Ureter (tissue), 1 donor: ENCODE measurements at places on chromosomes 2 and 18. TPM values are rescaled to one million over a fixed set of nuclear protein-coding genes. Genes with fewer than 3 reads are reported as not detected.

- DNase-seq, result no peak
These were observed 31.6 kb downstream of the CYBRD1 start for GRCh38 chr2:171553858-171554257.

DNA sequence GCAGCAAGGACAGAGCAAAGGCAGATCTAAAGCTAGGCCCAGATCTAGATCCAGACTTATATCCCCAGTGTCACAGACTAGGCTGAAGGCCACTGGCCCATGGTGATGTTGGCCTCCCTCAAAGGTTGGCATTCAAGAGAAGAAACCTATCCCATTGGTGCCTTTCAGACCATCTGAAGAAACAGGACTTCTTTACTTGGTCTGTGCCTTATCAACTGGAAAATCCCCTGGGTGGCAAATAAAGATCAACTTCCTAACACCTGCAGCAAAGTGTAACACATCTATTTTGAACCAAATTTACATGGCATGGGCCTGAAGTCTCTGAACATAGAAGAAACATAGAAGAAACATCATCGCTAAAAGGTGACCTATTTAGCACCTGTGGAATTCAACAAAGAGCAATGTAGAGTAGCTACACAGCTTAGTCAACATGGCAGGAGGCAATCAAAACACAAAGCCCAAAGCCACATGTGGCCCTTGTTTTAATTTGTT, 35.8 kb downstream of the METTL4 start:
- DNase-seq, result no peak

GRCh38 chr2:234292205-234292961, 204.5 kb downstream of the ARL4C start:
- no peak for DNase-seq

GRCh38 chr2:170925923-170926322, 3.1 kb upstream of the GORASP2 start:
- no peak for DNase-seq

The TSN gene
- total RNA-seq, result 66.6 TPM

DNA sequence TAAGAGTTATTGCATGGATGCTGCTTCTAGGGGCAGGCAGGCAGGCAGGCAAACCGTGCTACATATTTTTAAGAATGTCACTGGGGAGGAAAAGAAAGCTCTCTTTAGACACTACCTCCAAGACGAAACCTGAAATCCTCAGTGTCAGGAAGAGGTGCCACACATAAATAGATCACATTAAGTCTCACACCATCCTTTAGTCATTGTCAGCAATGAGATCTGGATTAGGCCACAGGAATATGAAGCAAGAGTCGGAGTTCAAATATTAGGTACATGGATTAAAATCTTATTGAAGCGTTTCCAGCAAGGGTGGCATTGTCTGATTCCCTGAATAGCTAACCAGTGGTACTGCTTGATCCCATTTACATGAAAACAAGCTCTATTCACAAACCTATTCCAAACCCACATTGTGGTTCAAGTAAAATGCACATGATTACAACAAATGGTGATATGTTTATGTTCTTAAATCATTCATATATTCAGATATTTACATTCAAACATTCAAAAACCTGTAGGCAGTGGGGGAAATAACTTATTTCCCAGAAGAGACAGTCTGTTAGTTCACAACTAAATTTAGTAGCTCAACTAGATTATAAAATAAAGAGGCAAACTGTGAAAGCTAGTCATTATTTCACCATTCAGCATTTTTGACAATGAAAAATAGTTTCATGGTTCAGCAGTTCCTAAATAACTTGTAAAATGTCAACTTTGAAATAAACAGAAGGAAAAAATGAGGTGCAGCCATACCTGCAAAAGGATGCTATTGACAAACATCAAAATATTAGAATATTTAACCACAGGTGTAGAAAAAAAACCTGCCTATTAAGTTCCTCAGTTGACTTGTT, 195.4 kb upstream of the SIX3 start:
- no peak for DNase-seq

GRCh38 chr2:58798676-58799208, 557.6 kb upstream of the FANCL start:
- no peak for DNase-seq

The DPP10 gene
- 1.0 TPM for total RNA-seq

The FAM228A gene
- 1.2 TPM for total RNA-seq

DNA sequence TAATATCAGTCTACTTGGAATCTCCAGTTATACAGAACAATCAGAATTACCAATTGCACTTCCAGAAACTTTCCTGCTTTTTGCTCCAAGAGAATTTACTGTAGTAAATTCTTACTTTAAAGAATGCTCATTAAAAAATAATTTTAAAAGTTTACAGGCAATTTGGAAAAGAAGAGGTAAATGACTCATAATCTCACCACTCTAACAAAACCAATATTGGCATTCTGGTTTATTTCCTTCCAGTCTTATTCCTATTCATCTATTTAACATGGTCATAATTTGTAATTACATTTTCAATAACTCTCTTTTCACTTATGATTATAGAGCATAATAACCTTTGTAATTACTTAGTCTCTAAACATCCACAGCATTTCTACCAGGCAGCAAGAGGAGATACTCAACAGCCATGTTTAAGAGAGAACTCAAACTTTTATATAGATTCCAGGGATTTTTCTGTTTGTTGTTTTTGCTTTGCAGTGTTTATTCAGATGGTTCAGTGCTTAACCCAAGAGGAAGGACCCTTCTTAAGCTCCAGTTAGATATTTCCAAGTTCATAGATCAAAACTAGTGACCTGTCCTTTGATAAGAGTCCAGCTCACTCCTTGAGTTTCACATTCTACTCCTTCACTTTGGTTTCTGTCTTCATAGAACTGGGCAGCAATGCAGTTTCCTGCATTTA, 464.7 kb downstream of the TXNL1 start:
- no peak for DNase-seq

DNA sequence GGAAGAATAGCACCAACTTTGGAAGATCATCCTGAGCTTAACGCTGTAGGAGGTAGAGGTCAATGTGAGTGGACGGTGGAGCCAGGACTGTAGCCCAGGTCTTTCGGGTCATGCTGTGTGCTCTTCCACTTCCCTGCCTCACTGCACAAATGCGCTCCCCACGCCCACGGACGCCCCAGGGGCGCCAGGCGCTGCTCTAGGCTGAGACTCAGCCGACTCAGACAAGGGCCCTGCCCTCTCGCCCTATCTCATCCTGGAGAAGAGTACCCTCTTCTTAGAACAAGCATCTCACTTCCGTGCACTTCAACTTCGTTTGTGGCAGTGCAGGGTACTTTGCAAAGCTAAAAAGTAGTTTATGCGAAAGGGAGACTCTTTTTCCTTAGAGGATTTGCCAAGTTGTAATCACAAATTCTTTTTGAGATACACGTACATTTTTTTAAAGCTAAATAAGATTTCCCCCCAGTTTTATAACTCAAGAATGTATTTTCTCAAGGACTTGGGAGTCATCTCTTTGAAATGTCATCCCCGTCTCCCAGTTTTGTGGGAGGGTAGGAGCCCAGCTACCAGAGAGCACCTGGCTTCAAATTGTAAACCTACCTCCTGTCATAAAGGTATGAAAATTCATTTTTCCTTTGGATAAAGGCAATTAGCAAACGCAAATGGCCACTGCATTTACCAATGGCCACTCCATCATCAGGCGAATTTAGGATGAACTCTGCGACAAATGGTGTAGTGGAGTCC, 1.2 kb upstream of the PRELID3A start:
- DNase-seq, result no peak

The CHRNA1 gene
- total RNA-seq, result 0.34 TPM

DNA sequence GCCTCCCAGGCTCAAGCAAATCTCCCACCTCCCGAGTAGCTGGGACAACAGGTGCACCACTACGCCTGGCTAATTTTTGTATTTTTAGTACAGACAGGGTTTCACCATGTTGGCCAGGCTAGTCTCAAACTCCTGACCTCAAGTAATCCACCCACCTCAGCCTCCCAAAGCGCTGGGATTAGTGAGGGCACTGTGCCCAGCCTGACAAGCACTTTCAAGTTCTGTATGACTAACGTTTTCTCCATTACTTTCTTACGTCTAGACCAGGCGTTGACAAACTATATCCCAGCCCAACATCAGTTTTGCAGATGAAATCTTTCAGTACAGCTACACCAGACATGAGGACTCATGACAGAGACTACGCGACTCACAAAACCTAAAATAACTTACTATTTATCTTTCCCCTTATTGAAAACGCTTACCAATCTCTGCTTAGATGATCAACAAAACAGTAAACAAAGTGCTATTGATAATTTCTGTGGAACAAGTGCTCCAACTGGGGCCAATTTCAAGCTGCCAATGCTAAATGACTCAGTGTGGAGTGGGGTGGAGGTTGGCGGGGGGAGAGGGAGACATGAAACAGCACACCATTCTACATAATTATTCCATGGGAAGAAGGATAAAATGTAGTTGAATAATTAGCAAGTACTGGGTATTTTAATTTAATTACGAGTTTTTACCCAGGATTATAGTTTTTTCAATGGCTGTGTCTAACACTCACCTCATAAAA, 59.1 kb downstream of the SAP130 start:
- no peak for DNase-seq

DNA sequence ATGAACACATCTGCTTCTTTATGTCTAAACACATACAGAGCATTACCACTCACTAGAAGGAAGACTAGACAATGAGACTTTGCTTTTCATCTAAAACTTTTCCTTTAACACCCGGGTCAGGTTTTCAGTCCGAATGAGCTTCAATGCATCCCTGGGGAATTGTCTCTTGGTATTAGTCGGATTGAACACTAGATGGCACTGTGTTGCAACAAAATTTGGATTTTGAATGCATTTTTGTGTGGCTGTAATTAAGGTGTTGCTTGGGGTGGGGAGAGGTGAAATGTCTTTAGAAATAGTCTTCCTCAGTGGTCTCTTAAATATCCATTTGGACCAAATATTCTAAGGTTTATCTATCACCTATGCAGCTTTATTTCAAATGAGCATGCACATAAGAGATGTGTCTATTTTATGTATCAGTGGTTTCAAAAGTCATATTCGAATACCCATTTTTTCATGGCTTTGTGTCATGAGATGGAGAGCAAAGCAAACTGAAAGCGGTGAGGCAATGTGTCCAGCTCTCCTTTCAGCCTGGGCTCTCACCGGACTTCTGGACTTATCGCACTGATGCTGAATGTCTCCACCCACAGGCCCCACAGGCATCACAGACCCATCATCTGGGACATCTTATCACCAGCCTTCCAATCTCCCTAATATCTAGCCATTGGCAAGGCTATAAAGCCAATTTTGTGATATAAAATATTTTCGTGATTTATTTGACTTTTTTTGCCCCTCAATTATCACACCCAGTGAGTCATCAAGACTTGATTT, 510.3 kb downstream of the RNF144A start:
- DNase-seq, result no peak

DNA sequence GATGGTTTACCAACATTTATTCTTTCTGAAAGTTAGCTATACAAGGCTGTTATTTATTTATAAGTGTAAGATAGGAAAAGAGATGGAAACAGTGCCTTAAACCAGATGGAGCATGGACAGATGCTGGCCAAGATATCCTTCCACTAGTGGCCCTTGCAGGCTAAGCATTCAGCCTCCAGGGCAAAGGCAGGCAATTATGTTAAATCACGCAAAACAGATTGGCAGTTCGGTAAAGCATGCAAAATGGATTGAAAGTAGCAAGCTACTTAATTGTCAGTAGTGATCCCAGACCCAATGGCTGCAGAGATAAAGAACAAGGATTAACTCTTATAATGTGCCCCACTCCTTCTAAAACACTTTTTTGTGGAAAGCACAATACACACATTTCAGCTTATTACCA, 105.4 kb upstream of the MAP4K3 start:
- DNase-seq, result no peak

DNA sequence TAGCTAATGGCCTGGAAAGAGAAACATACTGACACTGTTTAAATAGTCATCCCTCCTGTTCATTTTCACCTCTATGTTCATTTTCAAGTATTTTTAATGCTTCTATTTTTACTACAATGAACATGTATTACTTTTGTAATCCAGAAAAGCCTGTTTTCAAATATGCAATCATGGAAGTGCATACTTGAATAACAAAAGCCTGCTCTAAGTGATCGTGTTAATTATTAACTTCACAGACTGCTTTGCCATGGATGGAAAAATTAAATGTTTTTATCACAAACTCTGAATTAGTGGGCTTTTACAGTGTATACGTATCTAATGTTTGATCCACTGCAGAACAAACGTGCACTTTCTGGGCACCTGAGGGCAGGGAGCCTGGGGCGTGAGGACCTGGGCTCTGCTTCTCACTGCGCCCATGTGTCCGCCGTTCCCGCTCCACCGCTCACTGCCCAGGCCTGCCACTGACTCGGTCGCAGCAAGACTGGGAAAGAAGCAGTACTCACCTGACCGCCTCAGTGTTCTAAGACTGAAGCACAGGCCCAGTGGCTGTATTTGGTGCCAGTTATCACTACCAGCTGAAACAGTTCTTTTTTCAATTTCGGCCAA, 80.6 kb downstream of the UXS1 start:
- DNase-seq, result no peak

DNA sequence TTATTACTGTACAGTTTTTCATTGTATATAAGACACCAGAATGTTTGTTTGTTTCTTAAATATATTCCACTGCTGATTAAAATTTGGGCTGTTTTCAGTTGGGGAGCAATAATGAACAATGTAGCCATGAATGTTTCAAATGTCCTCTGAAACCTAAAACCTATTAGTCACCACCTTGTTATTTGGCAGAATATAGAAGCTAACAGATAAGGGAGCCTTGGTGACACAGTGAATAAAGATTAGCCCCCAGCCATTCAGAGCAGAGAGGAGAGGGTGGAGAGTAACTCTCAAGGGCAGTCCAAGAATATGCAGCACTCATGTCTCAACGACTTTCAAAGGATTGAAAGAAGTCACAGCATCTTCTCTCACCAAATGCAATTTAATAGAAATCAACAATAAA, 43.1 kb upstream of the ATP8B1 start:
- no peak for DNase-seq

The IL1R2 gene
- total RNA-seq, result 5.9 TPM

GRCh38 chr2:147789720-147790119, 55.1 kb upstream of the ACVR2A start:
- DNase-seq, result no peak

DNA sequence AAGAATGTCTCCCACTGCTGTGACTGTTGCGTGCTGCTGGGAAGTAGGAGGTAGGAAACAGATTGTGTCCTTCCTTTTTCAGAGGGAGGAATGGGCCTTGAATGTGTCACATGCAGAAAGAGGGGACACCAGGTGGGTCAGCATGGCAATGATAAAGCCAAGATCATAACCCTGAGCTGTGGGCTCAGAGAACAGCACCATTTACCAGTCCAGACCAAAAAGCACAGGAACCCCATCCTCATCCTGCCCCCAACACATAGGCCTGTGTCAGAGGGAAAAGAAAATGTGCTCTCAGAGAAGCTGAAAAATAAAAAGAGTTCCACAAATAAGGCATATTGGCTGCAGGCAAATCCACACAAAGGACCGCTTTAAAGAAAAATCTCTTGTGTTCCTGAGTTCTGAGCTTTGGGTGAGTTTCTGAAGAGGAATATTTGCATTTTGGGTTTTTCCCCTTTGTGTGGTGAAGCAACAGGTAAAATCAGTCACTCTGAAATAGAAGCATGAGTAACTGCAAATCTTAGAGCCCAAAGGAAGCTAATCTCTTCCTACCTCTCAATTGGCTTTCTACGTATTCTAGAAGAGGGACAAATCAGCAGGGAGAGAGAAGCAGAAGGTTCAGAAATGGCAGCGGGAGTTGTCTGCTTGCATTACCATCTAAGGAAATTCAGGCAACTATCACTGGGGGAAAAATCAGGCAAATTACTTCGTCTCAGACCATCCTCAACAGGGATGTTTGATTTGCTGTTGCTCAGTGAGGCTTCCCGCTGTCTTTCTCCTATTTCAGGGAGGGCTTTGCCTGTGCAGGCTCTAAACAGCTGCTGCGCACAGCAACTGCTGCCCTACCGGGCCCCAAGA, 106.8 kb downstream of the BCL11A start:
- peak; percentile 7 for DNase-seq

The REG3A gene
- not detected for total RNA-seq

- DNase-seq, result no peak
These were observed 50.4 kb downstream of the POLR1A start for GRCh38 chr2:86055314-86055713.
